Inflammatory macrophage treated with lipopolysaccharide for 4 hours (primary cell): ENCODE measurements at places on chromosomes 16 and 17.

DNA sequence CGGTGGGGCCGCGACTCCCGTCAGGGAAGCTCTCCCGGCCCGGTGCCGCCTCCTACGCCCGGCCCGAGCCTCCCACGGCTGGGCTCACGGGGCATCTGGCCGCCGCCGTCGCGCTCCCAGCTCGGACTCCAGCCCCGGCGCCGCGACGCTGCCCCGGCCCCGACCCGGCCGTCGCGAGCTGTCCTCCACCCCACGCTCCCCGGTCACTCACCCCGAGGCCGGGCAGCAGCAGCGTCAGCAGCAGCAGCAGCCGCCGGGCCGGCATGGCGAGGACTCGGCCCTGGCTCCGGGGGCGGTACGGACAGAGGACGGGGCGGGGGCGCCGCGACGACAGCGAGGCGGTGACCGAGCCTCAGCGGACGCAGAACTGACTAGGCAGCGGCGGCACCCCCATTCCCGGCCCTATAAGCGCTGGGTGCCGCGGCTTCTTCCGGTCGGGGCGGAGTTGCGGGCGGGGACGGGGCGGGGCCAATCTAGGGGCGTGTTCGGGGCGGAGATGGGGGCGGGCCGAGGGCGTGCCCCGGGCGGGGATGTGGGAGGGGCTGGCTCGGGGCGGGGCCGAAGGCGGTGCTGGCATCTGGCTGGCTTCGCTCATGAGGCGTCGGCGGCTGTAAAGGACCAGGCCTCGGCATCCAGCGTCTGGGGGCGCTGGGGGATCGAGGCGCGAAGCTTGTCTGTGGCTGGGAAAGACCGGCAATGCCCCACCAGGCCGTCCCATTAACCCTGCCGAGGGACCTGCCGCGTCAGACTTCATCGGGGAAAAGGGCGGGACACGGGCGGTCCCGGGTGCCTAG is at the start of gene ERN1:
ERN1 (minus strand) TSS at position 380 of the 794 bp plus-strand sequence; CDS start at position 265, 115 bp downstream.
- DNase-seq, result peak; percentile 94

- DNase-seq, result no peak
Measured at GRCh38 chr17:61395983-61396585, 3.6 kb upstream of the TBX2 start.

GRCh38 chr17:40870136-40870535 is 3.1 kb upstream of the KRT12 start:
- DNase-seq, result no peak

DNA sequence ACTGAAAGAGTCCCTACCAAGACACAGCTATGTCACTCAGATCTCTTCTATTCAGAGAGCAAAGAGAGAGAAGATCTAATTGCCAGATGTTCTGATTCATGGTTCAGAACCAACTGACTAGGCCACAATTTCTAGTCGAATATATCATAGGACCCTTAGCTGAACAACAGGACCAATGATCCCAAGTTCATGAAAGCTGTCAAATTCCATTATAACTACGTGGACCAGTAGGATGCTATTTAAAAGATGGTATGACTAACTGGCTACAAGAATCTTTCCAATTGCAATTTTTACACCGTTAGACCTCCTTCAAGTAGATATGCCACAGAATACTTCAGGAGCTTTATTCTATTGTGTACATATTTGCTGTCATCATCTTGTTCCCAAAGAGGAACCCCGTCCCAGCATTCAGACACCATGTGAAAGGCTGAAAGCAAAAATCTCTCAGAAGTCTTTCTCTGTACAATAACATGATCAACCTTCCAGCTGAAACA is 26.0 kb downstream of the DCUN1D3 start:
- DNase-seq, result peak; percentile 25

DNA sequence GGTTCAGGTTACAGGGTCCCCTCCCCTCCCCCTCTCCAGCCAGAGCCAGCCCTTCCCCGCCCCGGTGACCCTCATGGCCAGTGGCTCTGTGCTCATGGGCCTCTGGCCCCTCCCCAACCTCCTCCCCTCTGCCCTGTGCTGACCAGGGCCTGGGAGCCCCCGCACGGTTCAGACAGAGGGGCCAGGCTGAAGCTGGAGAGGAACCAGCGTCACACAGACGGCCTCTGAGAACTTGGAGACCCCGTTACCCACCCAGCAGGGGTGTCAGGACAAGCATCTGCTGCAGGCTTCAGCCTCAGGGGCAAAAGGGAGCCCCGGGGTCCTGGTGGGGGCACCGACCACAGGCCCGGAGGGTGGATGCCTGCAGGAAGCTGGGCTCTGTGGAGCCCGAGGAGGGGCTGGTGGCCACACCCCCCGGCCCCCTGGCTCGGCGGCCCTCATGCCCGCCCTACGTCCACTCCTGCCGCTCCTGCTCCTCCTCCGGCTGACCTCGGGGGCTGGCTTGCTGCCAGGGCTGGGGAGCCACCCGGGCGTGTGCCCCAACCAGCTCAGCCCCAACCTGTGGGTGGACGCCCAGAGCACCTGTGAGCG is at the start of gene WFIKKN1:
WFIKKN1 (plus strand) TSS at position 171 of the 591 bp plus-strand sequence; CDS start at position 440, 269 bp downstream.
- no peak for DNase-seq

DNA sequence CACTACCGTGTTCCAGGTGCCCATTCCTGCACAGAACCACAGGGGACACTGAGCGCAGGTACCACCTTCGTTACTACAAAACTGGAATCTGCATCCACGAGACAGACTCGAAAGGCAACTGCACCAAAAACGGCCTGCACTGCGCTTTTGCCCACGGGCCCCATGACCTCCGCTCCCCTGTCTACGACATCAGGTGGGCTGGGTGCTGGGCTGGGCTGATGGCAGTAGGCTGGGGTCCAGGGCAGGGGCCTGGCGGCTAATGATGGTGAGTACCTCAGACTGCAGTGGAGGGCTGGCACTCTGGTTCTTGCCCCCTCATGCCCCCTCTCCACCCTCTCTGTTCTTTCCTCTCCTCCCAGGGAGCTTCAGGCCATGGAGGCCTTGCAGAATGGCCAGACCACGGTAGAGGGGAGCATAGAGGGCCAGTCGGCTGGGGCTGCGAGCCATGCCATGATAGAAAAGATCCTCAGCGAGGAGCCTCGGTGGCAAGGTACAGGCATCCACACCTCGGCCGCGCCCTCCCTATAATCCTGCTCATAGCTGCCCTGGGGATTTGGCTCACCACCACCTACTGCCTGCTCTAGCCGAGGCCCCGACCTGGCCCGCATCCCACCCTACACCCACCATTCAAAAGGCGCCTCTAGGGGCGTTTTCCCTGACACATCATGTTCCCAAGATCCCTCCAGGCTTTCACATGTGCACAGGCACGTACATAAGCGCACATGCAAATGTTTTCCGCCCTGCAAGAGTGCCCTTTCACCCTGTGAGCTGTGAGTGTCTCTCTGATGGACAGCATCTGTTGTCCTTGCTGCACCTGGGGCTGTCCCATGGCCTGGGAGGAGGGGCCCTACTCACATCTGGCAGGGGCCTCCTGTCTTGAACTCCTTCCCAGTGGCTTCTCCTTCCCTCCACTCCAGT is 27.7 kb downstream of the UNK start:
- DNase-seq, result no peak

GRCh38 chr16:72149676-72150464 is 22.1 kb downstream of the PMFBP1 start:
- no peak for DNase-seq

DNA sequence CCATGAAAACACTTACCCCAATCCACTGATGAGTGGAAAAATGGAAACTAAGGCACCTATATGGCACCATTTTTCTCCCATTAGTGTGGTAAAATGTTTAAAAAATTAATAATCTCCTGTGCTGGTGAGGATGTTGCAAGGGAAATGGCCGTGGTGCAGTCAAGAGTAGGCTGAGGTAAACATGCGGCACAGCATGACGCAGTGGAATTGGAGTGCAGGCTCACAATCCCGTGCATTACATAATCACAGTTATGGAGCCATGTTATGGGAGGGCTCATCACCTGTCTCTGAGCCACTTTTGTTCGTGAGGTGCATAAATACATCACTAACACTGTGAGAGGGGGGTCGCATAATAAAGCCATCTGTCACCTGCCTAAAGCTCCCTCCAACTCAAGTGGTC is 164.4 kb upstream of the XYLT1 start:
- no peak for DNase-seq
